Suprapubic skin (tissue), 4 donors: ENCODE measurements at places on chromosomes 3 and 15. TPM values are rescaled to one million over a fixed set of nuclear protein-coding genes. Genes with fewer than 3 reads are reported as not detected.

Gene EXD1
- not detected for total RNA-seq

Gene MASP1
- 3.2 TPM for total RNA-seq

- DNase-seq, result no peak
Measured at GRCh38 chr3:184525337-184526087, 36.1 kb upstream of the EPHB3 start.

GRCh38 chr3:188472336-188472735 is 318.4 kb downstream of the LPP start:
- no peak for DNase-seq
